Omental fat pad (tissue), 4 donors: ENCODE measurements at places on chromosomes 12 and 14.

DNA sequence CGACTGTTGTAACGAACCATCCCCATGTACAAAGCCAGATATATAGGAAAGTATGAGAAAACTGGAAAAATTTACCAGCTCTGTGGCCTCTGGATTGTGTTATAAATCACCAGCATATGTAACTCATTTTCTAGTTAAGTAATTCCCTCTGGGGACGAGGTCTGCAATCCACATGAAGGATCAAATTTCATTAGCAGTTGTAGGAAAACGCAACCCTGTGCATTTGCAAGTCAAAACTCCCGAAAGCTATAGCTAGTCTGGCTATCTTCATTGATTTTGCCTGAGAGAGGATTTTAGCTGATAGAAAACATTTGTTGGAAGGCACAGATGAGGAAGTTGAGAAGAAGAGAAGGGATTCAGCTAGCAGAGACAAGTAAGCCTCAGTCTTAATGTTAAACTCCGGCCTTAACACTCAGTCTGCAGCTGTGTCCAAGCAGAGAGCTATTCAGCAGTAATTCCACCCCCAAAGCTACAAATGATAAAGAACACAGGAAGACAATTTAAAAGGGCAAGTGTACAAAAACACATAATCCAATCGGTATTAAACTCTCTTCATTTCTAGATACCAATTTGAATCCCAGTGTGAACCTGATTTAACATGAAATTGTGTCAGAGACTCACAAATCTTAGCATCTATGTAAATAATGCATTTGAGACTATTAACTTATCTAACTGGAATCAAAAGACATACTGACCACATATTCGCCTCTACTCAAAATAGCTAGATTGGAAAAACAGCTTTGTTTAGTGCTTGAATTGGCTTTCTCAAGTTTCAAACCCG is 54.2 kb upstream of the CERS5 start:
- no peak for DNase-seq

DNA sequence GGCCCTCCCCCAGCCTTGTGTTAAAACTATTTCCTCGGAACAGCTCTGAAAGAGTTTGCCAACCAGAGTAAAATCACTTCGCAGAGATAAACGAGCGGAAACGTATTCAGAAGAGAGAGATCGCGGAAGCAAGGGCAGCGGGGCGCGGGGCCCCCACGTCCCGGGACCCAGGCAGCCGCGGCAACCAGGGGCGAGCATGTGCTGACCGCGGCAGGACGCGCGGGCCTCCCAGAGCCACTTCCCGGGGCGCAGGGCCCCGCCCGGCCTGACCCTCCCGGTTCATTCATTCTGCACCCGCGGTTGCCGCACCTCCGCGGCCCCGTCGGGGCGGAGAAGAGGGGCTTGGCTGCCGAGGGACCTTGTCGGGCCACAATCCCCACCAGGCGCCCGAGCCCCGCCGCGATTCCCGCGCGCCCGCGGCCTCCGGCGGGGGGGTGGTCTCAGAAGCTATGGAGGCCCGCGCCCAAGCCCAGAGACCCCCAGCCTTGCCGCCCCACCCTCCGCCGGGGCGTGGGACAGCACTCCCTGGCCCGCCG is 598 bp downstream of the UBE2N start:
- no peak for DNase-seq

DNA sequence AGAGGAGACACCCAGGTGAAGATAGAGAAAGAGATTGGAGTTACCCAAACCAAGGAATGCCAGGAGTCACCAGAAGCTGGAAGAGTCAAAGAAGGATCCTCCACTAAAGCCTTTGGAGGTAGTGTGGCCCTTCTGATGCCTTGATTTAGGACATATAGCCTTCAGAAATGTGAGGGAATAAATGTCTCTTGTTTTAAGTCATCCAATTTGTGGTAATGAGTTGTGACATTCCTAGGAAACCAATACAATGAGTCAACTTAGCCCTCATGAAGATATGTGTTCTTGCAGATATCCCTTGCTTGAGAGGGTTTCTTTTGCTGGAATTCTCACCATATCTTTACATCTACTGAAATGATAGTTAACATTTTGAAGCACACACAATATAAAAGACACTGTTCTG is 58.8 kb downstream of the CCER1 start:
- DNase-seq = no peak

- no peak for DNase-seq
Observed at GRCh38 chr14:76089575-76089974, 62.1 kb upstream of the GPATCH2L start.

DNA sequence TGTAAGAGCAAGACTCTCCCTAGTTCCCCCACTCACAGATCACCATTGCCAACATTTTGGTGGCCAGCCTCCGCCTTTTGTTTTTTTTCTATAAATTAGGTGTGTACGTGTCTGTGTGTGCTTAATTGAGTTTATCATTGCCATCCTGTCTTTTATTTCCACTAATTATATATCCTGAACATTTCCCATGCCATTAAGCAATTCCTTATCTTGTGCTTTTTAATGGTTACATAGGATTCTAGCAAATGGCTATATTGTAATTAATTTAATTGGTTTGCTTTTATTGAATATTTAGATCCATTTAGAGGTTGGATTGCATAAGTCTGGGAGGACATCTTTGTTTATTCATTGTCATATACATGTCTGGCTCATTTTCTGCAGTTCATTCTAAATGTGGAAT is 107.3 kb upstream of the RTL1 start:
- DNase-seq = no peak

DNA sequence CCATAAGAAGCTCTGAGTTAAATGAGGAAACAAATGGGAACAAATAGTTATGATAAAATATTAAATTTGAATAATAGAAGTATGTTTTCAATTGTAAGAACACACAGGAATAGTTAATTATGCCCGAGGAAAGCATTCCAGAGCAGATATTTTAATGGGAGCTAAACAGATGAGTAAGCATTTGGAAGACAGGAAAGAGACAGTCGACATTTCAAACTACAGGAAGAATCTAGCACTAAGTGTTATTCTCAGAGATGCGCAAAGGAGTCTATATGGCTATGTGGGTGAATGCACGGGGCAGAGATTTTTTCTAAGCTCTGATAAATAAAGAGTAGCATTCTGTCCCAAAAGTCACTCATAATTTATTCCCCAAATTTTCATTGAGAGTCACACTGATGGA is 64.5 kb upstream of the SSTR1 start:
- DNase-seq = no peak

- no peak for DNase-seq
Observed at GRCh38 chr12:118103601-118104382, at the start of gene VSIG10. Gene VSIG10, minus strand, starts transcription at chr12:118104011. Its CDS starts 340 bp downstream, at chr12:118103671.

- no peak for DNase-seq
Observed at GRCh38 chr14:85088192-85088591, 441.8 kb upstream of the FLRT2 start.

GRCh38 chr12:64891629-64892028 is 67.2 kb downstream of the TBC1D30 start:
- no peak for DNase-seq
